Transverse colon (tissue), 4 donors: ENCODE measurements at places on chromosomes 2 and 18. TPM values are rescaled to one million over a fixed set of nuclear protein-coding genes. Genes with fewer than 3 reads are reported as not detected.

GRCh38 chr2:207184768-207185167, 19.0 kb upstream of the KLF7 start:
- DNase-seq = no peak

GRCh38 chr2:166625670-166626069, 131.6 kb upstream of the SCN7A start:
- DNase-seq = no peak

GRCh38 chr2:4499316-4500030, 796.1 kb downstream of the DCDC2C start:
- no peak for DNase-seq

DNA sequence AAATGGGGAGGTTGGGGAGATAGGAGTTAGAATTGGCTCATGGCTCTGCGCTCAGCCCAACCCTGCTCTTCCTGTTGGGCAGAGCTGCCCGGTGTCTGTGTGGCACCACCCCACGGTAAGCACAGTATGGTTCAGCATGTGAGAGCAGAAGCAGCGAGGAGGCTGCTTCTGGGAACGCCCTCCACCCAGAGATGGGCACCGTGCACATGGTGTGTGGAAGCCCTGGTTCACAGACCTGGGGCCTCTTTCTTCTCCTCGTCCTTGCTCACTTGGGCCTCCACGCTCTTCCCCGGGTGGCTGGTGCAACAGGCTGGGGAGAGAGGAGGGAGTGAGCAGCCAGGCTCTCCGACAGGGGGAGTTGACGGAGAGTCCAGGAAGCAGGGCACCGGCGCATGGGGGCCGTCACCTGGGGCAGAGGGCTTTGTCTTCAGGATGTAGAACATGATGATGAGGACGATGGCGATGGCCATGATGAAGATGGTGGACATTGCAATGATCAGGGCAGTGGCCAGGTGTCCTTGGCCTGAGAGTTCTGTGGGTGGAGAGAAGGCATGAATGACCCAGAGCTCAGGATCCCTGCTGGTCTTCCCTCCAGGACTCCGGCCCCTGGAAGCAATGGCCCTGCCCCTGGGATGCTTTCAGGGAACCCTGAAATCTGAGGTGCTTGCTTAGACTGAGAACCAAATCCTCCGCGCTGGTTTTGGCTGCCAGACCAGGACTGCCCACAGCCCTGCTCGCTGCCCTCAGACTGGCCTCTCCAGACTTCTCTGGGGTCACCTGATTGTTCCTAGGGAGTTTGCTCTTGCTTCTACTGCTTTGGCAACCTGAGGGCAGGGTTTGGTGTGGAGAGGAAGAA, 78.3 kb downstream of the EDAR start:
- no peak for DNase-seq

DNA sequence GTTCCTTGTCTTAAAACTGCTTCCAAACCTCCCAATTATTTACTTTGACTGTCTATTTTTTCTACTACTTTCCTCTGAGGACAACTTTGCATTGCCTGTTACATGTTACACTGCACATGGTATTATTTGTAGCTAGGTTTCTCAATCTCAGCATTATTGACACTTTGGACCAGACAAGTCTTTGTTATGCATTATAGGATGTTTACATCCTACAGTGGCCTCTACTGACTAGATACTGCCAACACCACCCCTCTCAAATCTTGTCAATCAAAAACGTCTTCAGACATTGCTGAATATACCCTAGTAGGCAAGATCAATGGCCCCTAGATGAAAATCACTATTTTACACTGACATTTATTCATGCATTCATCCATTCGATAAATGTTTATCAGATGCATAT, 129.6 kb upstream of the DNAJC10 start:
- DNase-seq = no peak

The ATP8B1 gene
- total RNA-seq = 321 TPM

The TOGARAM2 gene
- 0.79 TPM for total RNA-seq

The POTEI gene
- total RNA-seq = not detected
